Liver (tissue), 10 donors: ENCODE measurements at places on chromosomes 13 and 19. TPM values are rescaled to one million over a fixed set of nuclear protein-coding genes. Genes with fewer than 3 reads are reported as not detected.

DNA sequence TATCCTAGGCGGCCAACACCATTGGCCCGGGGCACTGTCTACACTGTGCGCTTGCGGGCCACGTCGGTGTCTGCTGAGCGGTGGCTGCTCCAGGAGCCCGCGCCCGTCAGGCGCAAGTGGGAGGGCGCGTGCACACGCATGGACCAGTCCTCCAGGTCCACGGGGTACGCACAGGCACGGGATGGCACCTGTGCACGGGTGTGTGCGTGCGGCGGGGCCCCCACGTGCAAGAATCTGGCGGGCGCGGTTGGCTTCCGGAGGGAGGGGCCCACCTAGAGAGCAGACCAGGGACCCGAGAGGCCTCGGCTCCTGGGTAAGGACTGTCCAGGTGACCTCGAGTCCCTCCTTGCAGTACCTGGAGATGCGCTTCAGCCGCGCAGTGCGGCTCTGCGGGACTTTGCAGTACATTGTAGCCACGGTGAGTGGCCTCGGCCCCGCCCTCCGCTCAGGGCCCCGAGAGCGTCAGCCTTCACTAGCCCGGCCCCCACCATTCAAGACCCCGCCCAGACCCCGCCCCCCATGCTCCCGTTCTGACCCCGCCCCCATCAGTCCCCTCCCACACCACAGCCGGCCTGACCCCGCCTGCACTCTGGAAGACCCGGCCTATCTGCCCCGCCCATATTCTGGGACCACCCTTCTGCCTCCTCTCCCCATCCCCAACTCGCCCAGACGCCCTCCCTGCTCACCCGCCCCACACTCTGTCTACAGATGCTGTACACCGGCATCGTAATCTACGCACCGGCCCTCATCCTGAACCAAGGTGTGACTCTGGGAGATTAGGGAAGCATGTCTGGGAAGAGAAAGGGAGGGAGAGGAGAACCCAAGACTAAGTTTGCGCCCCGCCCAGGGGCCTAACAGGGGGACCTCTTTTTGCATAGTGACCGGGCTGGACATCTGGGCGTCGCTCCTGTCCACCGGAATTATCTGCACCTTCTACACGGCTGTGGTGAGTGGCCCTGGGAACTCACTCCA, 2.3 kb downstream of the SLC5A5 start:
- DNase-seq: peak; percentile 59

GRCh38 chr19:28289295-28290063, 923.5 kb downstream of the UQCRFS1 start:
- DNase-seq: no peak

TMC4 gene
- 1.8 TPM for total RNA-seq

SERPINE3 gene
- not detected for total RNA-seq

SLC1A6 gene
- not detected for total RNA-seq

DNA sequence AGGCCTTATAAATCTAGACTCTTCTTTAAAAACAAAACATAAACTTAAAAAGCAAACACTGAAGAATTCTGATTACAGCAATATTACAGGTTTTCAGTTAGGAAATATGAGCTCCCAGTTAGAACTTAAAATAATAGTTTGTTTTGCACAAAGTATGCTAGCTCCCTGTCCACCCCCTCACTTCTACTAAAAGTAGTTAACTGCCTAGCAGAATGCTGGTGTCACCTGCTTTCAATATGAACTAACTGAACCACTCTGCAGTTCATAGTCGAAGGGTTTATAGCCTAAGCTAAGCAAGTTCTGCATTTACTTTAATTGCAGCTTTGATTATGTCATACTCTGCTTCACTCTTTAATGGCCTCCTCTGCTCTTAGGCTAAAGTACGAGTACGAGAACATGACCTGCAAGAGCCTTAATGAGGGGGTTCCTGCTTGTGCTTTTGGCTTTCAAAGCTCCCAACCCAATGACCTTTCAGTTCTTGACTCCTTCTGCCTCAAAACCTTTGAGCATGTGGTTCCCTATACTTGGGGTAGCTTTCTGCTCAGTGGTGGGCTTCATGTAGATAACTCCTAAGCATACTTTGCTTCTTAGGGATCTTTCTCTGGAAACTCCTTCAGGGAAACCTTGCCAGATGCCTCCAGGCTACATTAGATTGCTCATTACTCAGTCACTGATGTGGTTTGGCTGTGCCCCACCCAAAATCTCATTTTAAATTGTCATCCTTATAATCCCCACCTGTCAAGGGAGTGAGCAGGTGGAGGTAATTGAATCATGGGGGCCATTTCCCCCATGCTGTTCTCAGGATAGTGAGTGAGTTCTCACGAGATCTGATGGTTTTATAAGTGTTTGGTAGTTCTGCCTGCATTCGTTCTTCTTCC, 278.9 kb upstream of the ARGLU1 start:
- no peak for DNase-seq

GRCh38 chr13:110125613-110126272, 181.2 kb downstream of the COL4A1 start:
- no peak for DNase-seq

GRCh38 chr13:49633710-49634109, 5.4 kb downstream of the ARL11 start:
- DNase-seq: no peak

BEST2 gene
- not detected for total RNA-seq

ZNF829 gene
- total RNA-seq: 1.3 TPM

ZNF333 gene
- total RNA-seq: 5.5 TPM

DNA sequence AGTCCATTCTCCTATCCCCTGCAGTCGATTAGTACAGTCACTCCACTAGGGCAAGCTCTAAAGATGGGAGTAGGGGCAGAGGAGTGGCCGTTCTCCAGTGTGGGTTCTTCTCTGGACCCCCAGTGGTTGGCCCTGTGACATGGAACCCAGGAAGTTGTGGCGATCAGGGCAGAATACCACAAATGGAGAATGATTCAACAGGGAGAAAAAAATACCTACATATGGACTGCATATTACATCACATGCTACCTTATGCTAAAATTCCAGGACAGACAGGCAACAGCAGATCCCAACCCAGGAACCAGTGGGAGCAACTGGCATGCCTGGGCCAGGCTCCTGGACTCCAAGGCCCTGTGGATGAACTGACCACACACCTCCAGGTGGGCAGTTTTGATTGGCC, 20.4 kb downstream of the POU2F2 start:
- DNase-seq: no peak

GRCh38 chr13:40341096-40341471, 325.4 kb downstream of the FOXO1 start:
- no peak for DNase-seq

- no peak for DNase-seq
Measured at GRCh38 chr13:45496942-45497341, 32.2 kb downstream of the COG3 start.

DNA sequence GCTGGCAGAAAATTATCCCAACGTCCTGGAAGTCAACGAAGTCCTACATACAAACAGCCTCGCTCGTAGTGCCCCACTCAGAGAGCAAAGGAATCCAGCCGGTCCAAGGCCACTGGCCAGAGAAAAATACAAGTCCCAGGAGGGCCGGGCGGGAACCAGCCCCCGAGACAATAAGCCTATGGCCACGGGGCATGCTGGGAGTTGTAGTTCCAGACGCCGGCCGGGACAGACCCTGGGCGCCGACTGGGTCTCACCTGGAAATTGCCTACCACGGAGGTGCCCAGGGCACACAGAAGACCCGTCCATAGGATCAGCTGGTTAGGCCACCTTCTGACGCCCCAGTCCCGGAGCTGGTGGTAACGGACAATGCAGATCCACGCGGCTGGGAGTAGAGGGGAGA, 5.4 kb downstream of the TMEM150B start:
- peak; percentile 60 for DNase-seq

GRCh38 chr13:59459972-59460371, 703.8 kb downstream of the DIAPH3 start:
- no peak for DNase-seq

- DNase-seq: no peak
Measured at GRCh38 chr19:14476673-14477401, 1.7 kb upstream of the PTGER1 start.

ONECUT3 gene
- not detected for total RNA-seq

DNA sequence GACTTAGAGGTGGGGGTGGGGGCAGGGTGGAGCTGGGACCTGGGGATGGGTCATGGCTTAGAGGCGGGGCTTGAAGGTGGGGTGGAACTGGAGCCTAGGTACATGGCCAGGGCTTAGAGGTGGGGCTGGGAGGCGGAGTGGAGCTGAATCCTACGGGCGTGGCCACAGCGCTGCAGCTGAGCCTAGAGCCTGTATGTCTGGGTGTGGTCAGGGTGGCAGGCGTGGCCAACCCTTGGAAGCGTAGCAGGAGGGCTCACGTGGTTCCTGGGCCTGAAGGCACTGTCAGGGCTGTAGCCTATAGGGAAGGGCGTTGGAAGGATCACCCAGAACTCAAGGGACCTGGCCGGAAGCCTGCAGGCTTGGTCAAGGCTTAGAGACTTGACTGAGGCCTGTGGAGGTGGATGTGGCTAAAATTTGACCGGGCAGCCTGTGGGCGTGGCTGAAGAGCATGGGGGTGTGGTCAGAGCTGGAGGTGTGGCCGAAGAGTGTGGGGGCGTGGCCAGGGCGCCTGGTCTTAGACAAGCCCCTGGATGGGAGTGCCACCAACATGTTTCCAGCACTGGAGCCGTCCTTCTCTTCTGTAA, 24.3 kb downstream of the COLGALT1 start:
- DNase-seq: peak; percentile 81

DNA sequence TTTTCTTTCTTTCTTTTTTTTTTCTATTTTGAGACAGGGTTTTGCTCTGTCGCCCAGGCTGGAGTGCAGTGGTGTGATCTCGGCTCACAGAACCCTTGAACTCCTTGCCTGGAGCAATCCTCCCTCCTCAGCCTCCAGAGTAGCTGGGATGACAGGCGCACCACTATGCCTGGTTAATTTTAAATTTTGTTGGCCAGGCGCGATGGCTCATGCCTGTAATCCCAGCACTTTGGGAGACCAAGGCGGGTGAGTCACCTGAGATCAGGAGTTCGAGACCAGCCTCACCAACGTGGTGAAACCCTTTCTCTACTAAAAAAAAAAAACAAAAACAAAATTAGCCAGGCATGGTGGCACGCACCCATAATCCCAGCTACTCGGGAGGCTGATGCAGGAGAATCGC, 8.7 kb upstream of the SBNO2 start:
- DNase-seq: no peak

ELAVL3 gene
- not detected for total RNA-seq

- DNase-seq: no peak
Measured at GRCh38 chr19:1272423-1273262, 2.7 kb upstream of the FAM174C start.

DNA sequence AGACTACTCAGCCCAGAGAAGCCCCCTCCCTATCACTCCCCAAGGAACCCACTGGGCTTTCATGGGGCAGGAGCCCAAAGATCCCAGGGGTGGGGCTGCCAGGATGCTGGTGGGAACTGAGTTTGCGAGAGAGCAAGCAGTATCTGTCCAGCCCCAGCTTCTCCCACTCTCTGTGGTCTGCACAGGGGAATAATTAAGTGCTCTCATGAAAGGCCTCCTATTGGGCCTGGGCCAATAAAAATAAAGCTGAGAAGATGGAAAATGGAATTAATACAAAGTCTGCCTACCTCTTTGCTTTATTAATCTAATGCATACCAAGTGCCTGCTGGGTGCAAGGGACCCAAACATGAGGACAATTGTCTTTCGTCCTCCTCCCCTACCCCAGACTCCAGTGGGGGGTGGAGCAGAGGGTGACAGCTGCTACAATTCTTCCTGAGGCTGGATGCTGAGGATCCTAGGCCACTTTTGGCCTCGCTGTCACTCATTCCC, 5.4 kb downstream of the DDX39A start:
- no peak for DNase-seq

DNA sequence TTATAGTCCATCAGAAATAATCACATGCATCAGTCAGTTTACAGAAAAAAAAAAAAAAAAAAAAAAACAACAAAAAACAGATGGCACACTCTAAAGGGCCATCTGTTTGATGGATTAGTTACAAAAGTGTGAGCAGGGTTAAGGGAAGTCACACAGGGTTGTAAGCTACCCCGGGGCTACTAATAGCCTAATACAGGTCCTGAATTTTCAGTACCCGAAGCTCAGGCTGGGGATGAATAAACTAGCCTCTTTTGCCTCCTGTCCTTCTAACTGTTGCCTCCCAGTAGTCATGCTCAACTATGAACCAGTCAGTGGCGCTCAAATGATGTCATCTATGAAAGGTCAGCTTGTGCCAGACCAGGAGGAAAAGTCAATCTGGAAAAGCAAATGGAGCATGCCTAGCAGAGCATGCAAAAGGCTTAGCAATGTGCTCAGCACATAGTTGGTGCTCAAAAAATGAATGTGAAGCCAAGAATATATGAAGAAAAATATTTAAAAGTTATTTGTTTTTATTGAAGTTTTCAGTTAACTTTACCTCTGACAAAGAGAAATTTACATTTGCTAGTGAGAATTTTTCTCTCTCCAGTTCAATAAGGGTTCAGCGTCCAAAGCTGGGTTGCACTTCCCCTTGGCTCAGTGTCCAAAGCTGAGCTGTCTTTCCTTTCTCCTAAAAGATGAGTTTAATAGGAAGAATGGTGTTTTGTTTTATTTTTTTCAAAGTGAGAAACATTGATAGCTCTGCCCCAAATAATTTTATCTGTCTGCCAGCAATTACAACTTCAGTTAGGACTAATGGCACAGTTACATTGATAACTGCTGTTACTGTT, 30.8 kb upstream of the LRCH1 start:
- no peak for DNase-seq

- no peak for DNase-seq
Measured at GRCh38 chr13:39419876-39420275, 183.1 kb downstream of the LHFPL6 start.

- DNase-seq: no peak
Measured at GRCh38 chr13:110993788-110994187, 78.9 kb upstream of the ANKRD10 start.

- no peak for DNase-seq
Measured at GRCh38 chr19:47158367-47158791, 27.7 kb downstream of the SAE1 start.

DNA sequence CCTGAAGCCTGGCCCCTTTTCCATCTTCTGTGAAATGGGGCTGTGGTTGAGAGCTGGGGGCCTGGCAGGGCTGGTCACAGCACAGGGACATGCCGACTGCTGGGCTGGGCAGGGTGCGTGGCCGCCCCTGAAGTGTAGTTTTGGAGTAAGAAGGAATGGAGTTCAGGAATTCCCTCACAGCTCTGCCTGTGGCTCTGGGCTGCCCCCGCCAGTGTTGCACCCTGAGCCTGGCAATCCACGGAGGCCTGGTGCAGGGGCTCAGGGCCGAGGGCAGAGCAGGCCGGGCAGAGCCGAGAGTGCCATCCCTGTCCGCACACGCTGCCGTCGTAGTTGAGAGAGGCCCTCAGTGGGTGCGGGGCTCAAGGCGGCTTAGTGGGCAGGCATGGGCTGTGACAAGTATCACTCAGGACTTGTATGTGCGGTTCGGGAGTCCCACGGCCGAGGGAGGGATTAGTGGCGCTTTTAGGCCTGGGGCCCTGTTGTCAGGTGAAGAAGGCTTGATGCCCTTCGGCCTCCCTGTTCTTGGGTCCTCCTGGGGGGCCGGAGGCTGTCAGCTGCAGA, 9.7 kb downstream of the SPPL2B start:
- DNase-seq: no peak
